T-helper 2 cell (primary cell): ENCODE measurements at places on chromosomes 5 and 9.
A peak's percentile ranks its signal among the peaks of the same experiment; 100 is the strongest.

GRCh38 chr9:93307468-93308157 lies 123.7 kb downstream of the WNK2 start:
- DNase-seq, result no peak

- no peak for DNase-seq
Observed at GRCh38 chr5:124733329-124733650, 13.1 kb downstream of the ZNF608 start.

DNA sequence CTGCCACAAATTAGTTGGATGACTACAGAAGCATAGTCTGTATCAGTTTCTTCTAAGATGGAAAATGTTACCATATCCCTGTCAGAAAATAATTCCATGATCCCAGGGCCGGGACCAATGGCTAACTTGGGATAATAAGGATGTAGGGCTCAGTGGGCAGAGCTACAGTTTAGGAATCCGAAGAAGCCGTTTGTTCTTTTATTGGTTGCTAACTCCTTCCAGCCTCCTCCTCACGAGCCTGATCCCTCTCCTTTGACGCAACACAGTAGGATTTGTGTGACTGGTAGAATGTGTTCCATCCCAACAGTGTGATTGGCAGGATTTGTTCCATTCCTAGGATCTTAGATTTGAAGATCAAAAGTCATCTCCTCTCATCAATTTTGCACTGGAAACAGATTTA lies 496.9 kb downstream of the AGTPBP1 start:
- no peak for DNase-seq

- DNase-seq, result no peak
Observed at GRCh38 chr9:92064711-92065110, 50.5 kb downstream of the SPTLC1 start.

DNA sequence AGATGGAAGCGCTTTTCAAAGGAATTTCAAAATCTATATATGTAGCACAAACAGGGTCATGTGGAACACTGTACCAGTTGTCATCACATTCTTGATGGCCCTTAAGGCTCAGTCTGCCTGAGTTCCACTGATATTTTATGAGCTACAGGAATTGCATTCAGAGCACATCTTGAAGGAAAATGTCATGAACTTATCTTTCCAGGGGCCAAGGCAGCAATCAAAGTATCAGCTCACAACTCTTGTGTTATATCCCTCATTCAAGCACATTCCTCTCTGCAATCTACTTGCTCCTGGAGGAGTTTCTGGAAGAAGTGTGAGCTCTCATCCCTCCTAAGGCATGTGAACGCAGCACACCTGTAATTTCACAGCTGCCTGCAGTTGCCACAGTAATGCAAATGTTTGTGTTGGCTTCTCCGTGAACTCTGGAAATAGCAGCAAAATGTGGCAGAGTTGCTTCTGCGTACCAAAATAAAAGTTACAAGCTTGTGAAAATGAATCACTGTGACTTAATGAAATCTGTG lies 89.7 kb upstream of the EQTN start:
- no peak for DNase-seq

DNA sequence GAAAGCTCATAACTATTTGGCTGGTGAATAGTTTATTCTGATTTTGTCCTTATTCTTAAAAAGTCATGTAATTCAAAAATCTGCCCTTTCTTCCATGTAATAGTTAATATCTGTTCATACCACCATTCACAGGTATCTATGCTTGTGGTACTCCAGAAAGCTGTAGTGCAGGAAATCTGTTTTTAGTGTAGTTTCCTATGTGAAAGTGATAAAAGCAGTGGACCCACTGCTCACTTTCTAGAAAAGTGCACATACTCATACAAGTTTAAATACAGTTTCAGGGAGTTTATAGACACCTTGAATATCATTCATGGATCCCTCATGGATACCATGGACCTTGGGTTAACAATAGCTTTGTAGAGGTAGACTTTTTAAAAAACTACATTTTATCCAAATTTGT lies 20.2 kb downstream of the PBX3 start:
- no peak for DNase-seq

GRCh38 chr9:83132768-83133167 lies 69.8 kb upstream of the RASEF start:
- no peak for DNase-seq

DNA sequence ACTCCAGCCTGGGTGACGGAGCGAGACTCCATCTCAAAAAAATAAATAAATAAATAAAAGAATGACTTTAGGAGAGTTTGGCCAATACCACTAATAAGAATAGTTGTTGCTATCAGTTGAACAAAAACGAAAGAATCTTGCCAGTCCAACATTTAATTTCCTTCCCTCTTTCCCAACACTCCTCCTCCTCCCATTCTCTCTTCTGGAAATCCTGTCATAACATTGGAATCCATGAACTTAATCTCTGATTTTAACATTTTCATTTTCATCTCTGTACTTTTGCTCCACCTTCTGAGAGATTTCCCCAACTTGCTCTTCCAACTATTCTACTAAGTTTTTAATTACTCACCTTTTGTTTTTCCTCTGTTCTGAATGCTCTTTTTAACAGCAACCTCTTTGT lies 42.8 kb upstream of the CDK20 start:
- DNase-seq, result no peak

- no peak for DNase-seq
Observed at GRCh38 chr5:31754741-31755675, 116.1 kb downstream of the PDZD2 start.

- DNase-seq, result peak; percentile 66
Observed at GRCh38 chr9:85645909-85646627, 95.7 kb downstream of the AGTPBP1 start.

DNA sequence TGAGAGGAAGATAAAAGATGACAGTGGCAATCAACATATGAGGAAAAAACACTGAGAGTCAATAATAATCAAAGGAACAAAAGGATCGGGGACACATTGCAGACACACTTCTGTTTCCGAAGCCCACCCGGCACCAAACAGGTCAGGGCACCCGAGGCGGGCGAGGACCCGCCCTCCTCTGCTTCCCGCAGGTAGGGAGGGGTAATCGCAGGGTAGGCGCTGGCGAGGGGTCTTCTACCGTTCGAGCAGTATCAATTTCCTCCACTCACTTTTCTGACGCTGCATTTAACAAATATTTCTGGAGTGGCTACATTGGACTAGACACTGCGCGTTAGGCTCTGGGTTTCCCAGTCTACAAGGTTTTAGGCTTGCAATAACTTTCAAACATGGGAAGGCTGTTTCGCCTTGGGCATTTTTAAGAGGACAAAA lies 1.3 kb downstream of the TXN start:
- peak; percentile 36 for DNase-seq

GRCh38 chr5:83353231-83353630 lies 118.3 kb upstream of the VCAN start:
- DNase-seq, result no peak

DNA sequence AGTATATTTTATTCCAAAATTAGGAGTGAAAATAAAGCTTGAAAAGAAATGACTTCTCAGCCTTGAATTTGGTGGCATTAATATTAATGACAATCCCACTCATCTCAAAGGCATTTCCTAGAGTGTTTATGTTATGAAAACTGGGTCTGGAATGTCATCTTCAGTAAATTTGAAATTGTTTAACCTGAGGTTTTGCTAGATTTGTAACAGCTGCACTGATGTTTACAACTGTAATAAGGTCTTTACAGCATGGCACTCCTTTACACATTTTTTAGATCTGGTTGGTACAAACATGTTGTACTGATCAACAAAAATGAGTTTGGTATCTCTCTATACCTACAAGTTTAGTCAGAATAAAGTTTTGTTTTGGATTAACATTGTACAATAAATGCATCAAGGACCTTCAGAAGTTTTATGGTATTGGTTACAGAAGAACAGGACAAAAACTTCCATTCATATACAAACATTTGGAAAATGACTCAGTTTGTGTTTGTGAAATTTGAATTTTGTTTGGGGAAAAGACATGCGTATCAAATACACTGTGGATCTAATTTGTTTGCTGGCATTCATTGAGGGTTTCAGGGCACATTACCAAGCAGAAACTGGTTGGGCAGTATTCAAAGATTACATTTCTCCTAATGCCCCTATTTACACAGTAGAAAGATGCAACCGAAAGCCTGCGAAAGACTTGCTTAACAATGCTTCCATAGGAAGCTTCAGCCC lies 11.6 kb downstream of the FANCC start:
- no peak for DNase-seq

- no peak for DNase-seq
Observed at GRCh38 chr5:180639741-180640610, 9.4 kb downstream of the FLT4 start.

GRCh38 chr9:16278326-16278999 lies 592.0 kb downstream of the BNC2 start:
- no peak for DNase-seq

DNA sequence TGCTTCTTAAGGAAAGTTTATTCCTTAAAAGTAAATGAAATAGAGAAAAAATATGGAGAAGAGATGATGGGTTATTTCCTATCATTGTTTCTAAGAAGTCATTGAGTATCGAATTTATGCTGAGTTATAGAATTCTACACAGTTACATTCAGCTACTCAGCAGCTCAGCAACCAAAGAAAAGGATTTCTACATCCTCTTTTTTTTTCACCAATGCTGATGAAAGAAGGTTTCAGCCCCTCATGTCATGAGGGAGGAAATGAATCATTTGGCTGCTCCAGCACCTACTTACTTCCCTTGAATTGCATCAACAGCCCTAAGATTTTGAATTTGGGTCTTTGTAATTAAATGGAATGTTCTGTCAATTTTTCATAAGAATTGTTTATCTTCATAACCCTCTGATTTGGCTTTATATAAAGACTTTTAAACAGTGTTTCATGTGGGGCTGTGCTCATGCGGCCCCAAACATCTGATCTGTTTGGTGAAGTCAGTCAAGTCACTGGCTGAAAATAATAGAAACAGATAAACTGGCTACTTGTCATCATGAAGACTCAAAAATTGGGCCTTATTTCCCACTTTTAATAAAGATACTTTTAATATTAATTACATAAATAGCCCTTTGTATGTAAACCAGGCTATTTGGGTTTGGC lies 18.5 kb upstream of the SNX2 start:
- no peak for DNase-seq

DNA sequence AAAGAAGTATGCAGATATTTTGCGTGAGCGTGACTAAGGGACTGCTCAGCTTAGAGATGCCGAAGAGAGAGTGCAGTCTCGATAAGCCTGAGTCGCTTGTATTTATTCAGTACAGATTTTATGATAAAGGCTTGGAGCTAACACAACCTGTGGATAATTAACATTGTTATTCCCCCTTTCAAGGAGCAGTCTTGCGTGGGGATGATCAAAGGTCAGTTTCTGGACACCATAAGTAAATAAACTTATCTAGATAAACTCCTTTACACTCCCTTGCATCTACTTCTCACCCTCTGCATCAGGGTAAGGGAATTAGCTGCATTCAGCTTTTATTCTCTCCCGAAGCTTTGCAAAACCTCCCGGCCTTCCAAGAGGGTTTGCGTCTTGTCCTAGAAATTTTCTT lies 357.8 kb upstream of the ST8SIA4 start:
- no peak for DNase-seq

DNA sequence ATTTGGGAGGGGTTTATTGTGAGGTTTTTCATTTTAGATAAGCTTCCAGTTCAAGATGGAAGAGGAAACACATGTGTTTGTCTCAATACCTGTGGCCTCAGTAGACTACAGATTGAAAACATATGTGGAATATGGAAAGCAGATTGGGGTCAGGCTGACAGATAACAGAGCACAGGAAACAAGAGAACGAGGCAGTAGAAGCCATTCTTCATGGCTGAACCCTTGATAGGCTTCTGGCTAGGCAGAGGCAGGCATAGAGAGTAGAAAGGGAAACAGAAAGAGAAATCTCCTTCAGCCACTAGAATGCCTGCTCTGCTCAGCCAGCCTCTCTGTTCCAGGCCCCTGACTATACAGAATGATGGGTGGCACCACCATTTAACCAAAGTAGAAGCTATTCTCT lies 152.5 kb downstream of the MUSK start:
- no peak for DNase-seq

- DNase-seq, result peak; percentile 15
Observed at GRCh38 chr9:95181226-95181818, 136.2 kb downstream of the FANCC start.

GRCh38 chr5:138953387-138954256 lies 78.5 kb upstream of the LRRTM2 start:
- no peak for DNase-seq

GRCh38 chr5:120152472-120152871 lies 311.6 kb upstream of the PRR16 start:
- DNase-seq, result no peak

- no peak for DNase-seq
Observed at GRCh38 chr9:123378956-123379660, 23.1 kb downstream of the CRB2 start.

GRCh38 chr9:89676281-89676680 lies 71.5 kb downstream of the GADD45G start:
- no peak for DNase-seq

- no peak for DNase-seq
Observed at GRCh38 chr5:54455413-54456157, at the start of gene HSPB3. TSS of gene HSPB3 (plus strand) at chr5:54455699. CDS start at chr5:54455790, 91 bp downstream.

DNA sequence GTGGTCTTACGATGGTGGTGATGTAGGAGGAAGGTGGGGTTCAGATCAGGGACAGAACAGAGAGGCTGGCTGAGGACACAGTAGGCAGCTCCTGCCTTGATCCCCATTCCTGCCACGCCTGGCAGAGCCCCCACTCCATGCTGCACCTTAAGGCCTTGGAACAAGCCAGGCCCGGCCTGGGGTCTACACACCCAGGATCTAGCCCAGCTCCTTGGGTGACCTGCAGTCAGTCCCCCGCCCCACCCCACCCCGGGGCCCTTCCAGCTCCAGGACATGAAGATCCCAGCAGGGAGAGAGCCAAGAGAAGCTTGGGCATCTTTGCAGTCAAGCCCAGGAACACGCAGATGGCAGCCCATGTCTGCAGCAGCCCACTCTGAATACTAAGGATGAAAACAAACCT lies 34.7 kb downstream of the WHRN start:
- no peak for DNase-seq

- DNase-seq, result no peak
Observed at GRCh38 chr5:128925973-128926372, 39.3 kb upstream of the SLC27A6 start.

GRCh38 chr5:57066924-57067596 lies 106.8 kb upstream of the GPBP1 start:
- no peak for DNase-seq

DNA sequence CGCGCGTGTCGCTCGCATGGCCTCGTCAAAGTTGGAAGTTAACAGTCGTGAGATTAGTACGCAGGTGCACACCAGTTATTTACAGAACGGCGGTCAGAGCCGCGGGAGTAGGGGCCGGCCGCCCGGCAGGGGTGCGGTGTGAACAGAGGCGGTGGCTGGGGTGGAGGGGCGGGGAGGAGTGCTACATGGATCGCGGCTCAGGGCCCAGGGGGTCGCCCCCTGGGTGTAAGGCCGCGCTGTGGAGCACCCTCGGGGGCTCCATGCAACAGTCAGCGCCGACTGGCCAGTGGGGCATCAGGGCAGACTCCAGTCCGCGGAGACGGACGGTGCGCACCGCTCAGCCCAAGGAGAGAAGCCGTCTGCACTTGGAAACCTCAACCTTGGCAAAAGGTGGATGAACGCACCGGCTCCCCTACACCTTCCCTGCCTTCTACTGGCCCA lies 60.3 kb downstream of the ZNF354C start:
- no peak for DNase-seq

GRCh38 chr5:79035237-79035636 lies 34.2 kb downstream of the DMGDH start:
- no peak for DNase-seq

- DNase-seq, result no peak
Observed at GRCh38 chr9:94945197-94946144, 219.0 kb downstream of the AOPEP start.

- no peak for DNase-seq
Observed at GRCh38 chr9:105828596-105829213, 134.4 kb downstream of the TMEM38B start.
